Body of pancreas (tissue), 4 donors: ENCODE measurements at places on chromosomes 12 and 14.
A peak's percentile ranks its signal among the peaks of the same experiment; 100 is the strongest.

GRCh38 chr14:106831322-106831720 is 1304.9 kb downstream of the TMEM121 start:
- H3K27me3 ChIP-seq = no peaks in the 10 kb centered on the region
- H3K4me3 ChIP-seq = no peak overlapping the region
- H3K36me3 ChIP-seq = no peaks in the 10 kb centered on the region
- DNase-seq = no peak
- H3K27ac ChIP-seq = no peak overlapping the region
- H3K4me1 ChIP-seq = no peaks in the 10 kb centered on the region

DNA sequence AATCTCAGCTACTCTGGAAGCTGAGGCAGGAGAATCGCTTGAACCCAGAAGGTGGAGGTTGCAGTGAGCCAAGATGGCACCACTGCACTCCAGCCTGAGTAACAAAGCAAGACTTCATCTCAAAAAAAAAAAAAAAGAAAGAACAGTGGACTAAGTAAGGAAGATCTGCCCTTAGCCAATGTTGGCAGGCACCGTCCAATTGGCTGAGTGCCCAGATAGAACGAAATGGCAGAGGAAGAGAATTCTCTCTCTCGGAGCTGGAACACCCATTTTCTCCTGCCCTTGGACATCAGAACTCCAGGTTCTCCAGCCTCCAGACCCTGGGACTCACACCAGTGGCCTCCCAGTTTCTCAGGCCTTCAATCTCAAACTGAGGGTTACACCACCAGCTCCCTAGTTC is 49.9 kb downstream of the ESR2 start:
- DNase-seq = peak; percentile 46
- H3K4me1 ChIP-seq = peaks cover 14% of the 10 kb centered on the region

- H3K4me3 ChIP-seq = no peak overlapping the region
- no peaks in the 10 kb centered on the region for H3K27me3 ChIP-seq
- H3K4me1 ChIP-seq = no peaks in the 10 kb centered on the region
- no peak for DNase-seq
- H3K36me3 ChIP-seq = no peaks in the 10 kb centered on the region
Observed at GRCh38 chr12:9872742-9873141, 3.6 kb upstream of the CLEC2B start.

DNA sequence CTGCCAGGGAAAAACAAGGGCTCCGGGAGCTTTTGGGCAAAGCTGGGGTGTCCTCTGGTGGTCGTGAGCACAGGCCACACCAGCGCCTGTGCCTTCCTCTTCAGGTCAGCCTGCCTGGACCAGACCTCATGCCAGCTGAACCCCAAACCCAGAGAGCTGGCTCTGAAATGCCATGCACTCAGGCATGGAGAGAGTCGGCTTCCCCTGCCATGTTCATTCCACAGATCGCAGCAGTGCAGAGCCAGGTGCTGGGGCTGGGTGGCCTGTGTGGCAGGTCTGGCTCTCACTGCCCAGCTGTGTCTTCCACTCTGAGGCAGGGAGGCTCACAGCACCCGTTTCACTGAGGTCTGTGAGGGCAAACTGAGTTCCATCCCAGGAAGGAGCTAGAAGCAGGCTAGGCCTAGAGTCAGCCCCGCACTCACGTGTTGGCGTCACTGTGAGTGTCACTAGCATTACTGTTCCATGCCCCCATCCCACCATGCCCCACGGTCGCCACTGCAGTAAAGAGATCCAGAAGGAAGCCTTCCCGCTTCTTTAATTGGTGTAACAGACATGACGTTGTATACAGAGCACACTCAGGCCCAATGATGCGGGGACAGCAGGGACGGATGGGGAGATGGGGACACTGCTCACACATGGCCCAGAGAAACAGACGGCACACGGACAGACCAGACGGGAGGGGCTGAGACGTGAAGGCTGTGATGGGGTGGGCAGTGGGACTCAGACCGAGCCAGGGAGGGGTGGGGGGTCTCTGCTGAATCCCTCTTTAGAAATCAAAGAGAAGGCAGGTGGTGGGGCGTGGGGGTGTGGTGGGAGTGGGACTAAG is 2.7 kb downstream of the ARL6IP4 start:
- H3K27me3 ChIP-seq = no peaks in the 10 kb centered on the region
- DNase-seq = peak; percentile 10
- H3K4me1 ChIP-seq = peaks cover 66% of the 10 kb centered on the region
- no peak overlapping the region for H3K4me3 ChIP-seq

GRCh38 chr12:95083938-95084337 is 10.5 kb upstream of the NR2C1 start:
- H3K4me3 ChIP-seq = no peak overlapping the region
- no peaks in the 10 kb centered on the region for H3K27me3 ChIP-seq
- DNase-seq = peak; percentile 44
- peaks cover 5% of the 10 kb centered on the region for H3K36me3 ChIP-seq

DNA sequence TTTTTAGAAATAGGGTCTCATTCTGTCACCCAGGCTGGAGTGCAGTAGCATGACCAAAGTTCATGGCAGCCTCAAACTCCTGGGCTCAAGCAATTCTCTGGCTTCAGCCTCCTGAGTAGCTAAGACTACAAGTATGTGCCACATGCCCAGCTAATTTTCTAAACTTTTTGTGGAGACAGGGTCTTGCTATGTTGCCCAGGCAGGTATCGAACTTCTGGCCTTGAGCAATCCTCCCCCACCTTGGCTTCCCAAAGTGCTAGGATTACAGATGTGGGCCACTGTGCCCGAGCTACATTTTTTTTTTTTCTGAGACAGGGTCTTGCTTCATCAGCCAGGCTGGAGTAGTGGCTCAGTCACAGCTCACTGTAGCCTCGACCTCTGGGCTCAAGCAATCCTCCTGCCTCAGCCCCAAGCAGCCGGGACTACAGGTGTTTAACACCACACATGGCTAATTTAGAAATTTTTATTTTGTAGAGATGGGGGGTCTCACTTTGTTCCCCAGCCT is 7.1 kb downstream of the PPP4R3A start:
- H3K36me3 ChIP-seq = no peaks in the 10 kb centered on the region
- no peak overlapping the region for H3K4me3 ChIP-seq
- no peak for DNase-seq
- no peak overlapping the region for H3K27ac ChIP-seq
- H3K27me3 ChIP-seq = no peaks in the 10 kb centered on the region
- H3K4me1 ChIP-seq = peaks cover 77% of the 10 kb centered on the region

GRCh38 chr12:4293299-4293965 is 19.9 kb downstream of the CCND2 start:
- no peaks in the 10 kb centered on the region for H3K4me1 ChIP-seq
- DNase-seq = no peak
- no peaks in the 10 kb centered on the region for H3K27me3 ChIP-seq
- no peak overlapping the region for H3K27ac ChIP-seq
- H3K4me3 ChIP-seq = no peak overlapping the region
- H3K36me3 ChIP-seq = no peaks in the 10 kb centered on the region

- H3K27me3 ChIP-seq = no peaks in the 10 kb centered on the region
- no peak overlapping the region for H3K27ac ChIP-seq
- no peaks in the 10 kb centered on the region for H3K36me3 ChIP-seq
- no peak for DNase-seq
- no peak overlapping the region for H3K4me3 ChIP-seq
Observed at GRCh38 chr14:85865701-85866100, 335.8 kb downstream of the FLRT2 start.

DNA sequence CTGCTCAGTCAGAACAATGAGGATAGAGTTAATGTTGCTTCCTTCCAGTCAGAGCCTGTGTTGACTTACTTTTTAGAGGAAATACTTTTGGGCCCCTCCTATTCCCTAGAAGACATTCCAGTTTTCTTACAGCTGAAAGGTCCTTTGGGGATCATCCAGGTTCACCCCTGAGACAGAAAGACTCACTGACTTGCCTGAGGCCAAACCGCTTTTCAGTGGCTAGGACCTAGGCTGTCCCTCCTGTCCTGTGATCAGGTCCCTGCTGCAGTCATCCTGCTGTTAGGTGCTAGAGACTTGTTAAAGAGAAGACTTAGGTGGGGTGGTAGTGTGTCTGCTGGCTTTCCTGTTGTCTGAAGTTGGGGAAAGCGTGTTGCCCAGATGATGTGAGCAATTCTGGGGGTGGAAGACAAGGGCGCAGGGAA is 39.6 kb downstream of the SUSD6 start:
- peaks cover 82% of the 10 kb centered on the region for H3K4me1 ChIP-seq
- H3K27me3 ChIP-seq = no peaks in the 10 kb centered on the region
- DNase-seq = no peak
- no peak overlapping the region for H3K27ac ChIP-seq
- H3K4me3 ChIP-seq = no peak overlapping the region

DNA sequence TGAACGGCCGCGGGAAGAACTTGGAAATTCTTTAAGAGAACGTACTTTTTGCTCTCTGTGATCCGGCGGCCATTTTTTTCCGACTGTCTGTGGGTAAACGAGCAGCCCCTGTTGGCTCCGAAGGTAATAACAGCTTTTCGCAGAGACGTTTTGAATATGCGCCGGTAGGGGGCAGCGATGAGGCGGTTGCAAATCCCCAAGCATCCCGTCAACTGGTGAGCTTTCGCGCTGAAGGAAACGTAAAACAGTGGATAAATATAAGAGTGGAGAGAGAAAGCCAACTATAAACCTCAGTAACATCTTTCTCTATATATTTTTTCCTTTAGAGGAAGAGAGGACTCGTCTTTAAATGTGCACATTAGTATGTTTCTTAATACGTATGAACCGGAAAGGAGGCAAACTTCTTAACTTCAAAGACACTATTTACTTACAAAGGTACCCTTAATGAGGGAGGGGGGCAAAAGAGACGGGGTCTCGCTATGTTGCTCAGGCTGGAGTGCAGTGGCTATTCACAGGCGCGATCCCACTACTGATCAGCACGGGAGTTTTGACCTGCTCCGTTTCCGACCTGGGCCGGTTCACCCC is 9.6 kb upstream of the NEMF start:
- no peaks in the 10 kb centered on the region for H3K36me3 ChIP-seq
- peak; percentile 82 for DNase-seq
- H3K27ac ChIP-seq = peak overlapping the region; percentile 94
- peaks cover 32% of the 10 kb centered on the region for H3K4me1 ChIP-seq

DNA sequence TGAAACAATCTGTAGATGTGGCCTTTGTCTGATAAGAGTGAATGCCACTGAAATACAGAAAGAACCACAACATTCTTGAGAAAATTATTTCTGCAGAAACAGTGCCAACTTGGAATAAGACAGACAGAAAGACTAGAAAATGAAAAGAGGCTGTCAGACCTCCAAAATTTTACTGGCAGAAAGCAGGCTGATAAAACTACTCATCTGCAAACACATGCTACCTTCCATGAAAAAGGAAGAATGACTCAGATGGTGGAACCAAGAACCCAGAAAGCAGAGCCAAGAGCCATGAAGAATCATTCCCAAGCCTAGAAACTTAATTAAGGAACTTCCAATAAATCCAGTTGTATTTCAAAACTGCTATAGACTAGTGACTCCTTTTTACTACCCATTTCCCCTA is 31.9 kb upstream of the OSBPL8 start:
- no peak overlapping the region for H3K27ac ChIP-seq
- no peak overlapping the region for H3K4me3 ChIP-seq
- DNase-seq = no peak
- H3K36me3 ChIP-seq = no peaks in the 10 kb centered on the region
- H3K4me1 ChIP-seq = no peaks in the 10 kb centered on the region

DNA sequence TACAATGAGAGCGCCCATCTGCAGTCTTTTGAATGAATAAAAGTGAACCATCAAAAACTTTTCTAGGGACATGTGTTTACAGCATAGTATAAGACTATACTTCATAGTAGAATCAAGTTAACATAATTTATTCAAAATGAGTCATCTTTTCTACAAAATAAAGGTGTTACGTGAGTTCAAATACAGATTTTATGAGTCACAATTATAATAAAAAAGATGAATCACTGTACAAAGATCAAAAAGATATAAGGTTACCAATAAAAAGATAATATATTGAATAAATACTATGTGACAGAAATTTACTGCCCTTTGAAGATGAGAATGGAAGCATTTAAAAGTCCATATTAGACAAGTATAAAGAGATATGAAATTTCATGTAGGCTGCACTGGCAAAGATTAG is 2.8 kb downstream of the MBIP start:
- H3K36me3 ChIP-seq = no peaks in the 10 kb centered on the region
- H3K4me1 ChIP-seq = peaks cover 26% of the 10 kb centered on the region
- DNase-seq = no peak
- no peak overlapping the region for H3K4me3 ChIP-seq
- no peaks in the 10 kb centered on the region for H3K27me3 ChIP-seq
- H3K27ac ChIP-seq = no peak overlapping the region

DNA sequence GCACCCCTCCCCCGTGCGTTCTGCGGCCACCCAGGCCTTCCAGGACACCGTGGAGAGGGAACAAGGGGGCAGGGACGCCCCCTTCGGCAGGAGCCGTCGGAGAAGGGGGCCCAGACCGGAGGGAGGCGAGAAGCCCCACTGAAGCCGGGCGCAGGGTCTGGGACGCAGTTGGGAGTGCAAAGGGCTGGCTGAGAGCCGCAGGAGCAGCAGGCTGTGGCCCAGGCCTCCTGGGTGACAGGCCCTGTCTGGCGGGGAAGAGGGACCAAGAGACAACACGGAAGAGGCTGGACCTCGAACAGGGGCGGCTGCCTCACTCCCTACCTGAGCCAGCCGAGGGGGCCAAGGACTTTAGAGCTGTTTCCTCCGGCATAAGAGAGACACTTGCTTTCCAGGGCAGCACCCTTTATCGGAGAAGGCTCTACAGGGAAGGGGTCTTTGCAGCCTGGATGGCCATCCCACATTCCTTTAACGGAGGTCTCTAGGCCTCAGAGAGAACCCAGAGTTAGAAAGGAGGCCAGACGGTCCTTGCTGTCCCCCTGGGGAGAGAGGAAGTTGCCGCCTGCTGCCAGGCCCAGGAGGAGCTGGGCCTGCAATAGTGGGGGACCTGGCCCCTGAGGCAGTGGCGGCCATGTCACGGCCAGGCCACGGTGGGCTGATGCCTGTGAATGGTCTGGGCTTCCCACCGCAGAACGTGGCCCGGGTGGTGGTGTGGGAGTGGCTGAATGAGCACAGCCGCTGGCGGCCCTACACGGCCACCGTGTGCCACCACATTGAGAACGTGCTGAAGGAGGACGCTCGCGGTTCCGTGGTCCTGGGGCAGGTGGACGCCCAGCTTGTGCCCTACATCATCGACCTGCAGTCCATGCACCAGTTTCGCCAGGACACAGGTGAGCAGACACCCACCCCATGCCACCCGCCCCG is 1.3 kb downstream of the DTX1 start:
- peaks cover 7% of the 10 kb centered on the region for H3K27me3 ChIP-seq
- DNase-seq = no peak
- H3K4me1 ChIP-seq = peaks cover 19% of the 10 kb centered on the region
- H3K27ac ChIP-seq = peak overlapping the region; percentile 55

DNA sequence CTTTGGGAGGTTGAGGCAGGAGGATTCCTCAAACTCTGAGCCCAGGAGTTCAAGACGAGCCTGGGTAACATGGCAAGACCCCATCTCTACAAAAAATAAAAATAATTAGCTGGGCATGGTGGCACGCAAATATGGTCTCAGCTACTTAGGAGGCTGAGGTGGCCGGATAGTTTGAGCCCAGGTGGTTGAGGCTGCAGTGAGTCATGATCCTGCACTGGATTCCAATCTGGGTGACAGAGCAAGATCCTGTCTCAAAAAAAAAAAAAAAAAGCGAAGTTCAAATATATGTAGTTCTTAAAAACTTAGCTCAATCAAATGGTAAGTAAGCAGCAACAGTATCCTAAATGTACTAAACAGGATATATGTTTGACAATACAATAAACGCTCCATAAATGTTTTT is 85.5 kb upstream of the SSTR1 start:
- H3K27me3 ChIP-seq = no peaks in the 10 kb centered on the region
- no peak for DNase-seq
- H3K27ac ChIP-seq = no peak overlapping the region
